Muscle of arm (tissue), 14 donors: ENCODE measurements at places on chromosomes 2 and 18. TPM values are rescaled to one million over a fixed set of nuclear protein-coding genes. Genes with fewer than 3 reads are reported as not detected.

The RIF1 gene
- polyA plus RNA-seq = 50.3 TPM

DNA sequence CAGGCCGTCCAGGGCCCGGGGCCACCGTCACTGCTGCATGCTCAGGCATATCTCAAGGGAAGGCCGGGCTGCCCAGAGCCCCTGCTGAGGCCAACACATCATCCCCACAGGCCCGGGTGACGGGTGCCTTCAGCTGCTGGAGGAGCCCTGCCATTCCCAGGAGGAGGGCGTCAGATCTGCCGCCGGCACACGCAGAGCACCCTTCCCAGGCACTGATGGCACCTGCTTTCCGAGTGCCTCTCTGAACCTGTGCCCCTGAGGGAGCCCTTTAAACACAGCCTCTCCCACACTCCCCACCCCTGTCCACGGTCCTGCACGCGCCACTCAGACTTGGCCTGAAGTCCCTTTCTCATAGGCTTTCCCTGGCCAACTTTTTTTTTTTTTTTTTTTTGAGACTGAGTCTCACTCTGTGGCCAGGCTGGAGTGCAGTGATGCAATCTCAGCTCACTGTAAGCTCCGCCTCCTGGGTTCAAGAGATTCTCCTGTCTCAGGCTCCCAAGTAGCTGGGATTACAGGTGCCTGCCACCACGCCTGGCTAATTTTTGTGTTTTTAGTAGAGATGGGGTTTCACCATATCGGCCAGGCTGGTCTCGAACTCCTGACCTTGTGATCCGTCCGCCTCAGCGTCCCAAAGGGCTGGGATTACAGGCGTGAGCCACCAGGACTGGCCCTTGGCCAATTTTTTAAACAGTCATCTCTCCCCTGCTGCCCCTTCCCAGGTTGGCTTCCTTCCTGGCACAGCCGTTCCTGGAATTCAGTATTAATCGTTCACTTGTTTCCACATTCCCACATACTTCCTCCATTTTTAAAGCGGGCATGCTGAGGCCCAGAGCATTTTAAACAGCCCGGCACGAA is 211.7 kb downstream of the NDUFA10 start:
- no peak for DNase-seq

GRCh38 chr2:207600231-207600630 is 25.0 kb downstream of the METTL21A start:
- DNase-seq = no peak

The FHL2 gene
- polyA plus RNA-seq = 44.3 TPM
